Germinal center (tissue), 1 donor: ENCODE measurements at places on chromosomes 3 and 15.

GRCh38 chr3:25887907-25888306 is 98.0 kb downstream of the OXSM start:
- DNase-seq = no peak

DNA sequence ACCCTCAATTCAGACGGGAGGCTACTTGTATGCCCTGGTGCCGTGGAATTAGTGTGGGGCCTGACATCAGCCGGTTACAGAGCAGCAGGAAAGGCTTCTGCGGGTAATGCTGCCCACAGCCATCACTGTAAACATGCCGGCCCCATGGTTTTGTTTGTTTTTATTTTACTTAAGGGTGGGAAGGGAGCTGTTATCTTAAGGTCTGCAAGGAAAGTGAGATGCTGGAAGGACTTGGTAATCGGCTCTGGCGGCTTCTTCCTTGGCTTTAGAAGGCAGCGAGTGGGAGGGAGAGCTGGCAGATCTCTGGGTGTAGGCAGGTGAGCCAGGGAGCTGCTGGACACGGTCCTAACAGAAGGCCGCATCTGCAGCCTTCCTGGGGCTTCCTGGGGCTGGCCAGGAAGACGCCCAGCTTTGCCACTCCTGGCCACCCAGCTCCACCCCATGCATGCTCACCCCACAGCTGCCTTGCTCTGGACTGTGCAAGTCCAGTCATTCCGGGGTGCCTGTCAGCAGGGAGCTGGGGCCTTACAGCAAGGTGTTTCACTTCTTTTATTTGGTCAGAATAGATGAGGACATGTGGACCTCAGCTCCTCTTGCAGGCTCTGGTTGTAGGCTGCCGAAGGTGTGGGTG is 54.1 kb upstream of the FURIN start:
- DNase-seq = no peak

GRCh38 chr15:100032358-100033085 is 299.3 kb upstream of the LYSMD4 start:
- no peak for DNase-seq

GRCh38 chr3:125375950-125376679 is 990 bp upstream of the ZNF148 start:
- no peak for DNase-seq

DNA sequence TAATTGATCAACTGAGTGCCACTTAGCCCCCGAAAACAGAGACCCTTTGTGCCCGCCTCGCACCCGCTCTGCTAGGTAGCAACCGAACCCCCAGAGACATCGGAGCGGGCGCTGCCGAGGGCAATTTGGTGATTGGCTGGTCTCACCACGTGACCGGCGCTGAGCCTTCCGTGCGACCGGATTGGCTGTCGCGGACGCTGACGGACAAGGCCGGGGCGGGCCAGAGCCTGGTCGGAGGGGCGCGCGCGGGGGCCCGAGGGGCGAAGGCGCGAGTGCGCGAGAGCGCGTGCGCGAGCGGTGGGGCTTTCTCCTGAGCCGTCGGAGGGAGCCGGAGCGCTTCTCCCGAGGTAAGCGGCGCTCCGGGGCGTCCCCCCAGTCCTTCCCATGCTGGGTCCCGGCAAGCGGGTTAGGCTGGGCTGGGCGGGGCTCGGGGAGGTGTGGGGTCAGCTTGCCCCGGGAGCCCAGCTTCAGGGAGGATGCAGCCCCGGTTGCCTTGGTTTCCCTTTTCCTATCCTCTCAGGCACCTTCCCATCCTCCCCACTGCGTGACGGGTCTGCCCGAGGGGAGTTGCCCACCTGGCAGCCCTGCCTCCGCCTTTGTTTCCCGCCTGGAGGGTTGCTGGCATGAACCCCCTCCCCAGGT is at the start of gene TMEM108:
Gene TMEM108, plus strand, starts transcription at position 303 of the 642 bp plus-strand sequence.
- peak; percentile 21 for DNase-seq

DNA sequence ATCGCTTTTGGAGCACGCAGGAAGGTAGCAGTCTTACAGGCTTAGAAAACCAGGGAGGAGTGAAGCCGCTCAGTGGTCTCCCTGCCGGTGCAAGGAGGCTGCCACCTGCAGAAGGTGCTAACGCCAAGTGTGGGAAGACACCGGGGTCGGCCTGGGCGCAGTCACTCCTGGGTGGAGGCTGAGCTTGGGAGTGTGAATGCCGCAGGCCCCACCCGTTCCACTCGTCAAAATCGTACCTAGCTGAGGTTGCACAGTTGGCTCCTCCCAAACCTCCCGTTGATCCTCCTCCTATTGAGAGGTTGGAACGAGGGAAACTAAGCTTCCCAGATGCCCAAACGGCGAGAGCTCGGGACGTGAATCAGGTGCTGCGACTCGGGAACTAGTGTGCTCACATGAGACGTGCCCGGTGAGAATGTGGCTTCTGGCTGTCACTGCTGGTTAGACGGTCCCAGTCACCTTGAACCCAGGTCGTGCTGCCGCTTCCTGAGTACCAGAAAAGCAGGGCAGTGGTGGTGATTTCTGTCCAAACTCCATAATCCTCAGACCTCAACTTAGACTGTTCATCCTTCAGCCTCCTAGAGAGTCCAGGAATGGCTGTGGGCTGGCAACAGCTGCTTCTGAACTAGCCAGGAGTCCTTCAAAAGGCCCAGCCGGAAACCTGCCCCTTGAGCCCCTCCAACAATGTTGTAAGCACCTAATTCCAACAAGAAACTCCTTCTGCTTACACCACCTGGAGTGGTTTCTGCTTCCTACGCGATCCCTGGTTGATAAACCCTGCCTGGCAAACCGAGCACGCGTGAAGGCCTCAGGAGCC is 156.0 kb downstream of the XXYLT1 start:
- DNase-seq = no peak

- DNase-seq = no peak
These were observed at the start of gene GOLGA6L2 for GRCh38 chr15:23447107-23447500. TSS of gene GOLGA6L2 (minus strand) at chr15:23447243. CDS start at chr15:23447181, 62 bp downstream.

GRCh38 chr15:64090527-64090926 is 3.1 kb downstream of the CIAO2A start:
- peak; percentile 25 for DNase-seq
